ENCODE measurements at places on chromosomes 3 and 15. TPM values are rescaled to one million over a fixed set of nuclear protein-coding genes. Genes with fewer than 3 reads are reported as not detected.

The NEK4 gene
- 23.2 TPM for total RNA-seq

The GOLGA6L7 gene
- not detected for total RNA-seq

The SYNM gene
- 37.0 TPM for total RNA-seq

The KLHL6 gene
- 6.9 TPM for total RNA-seq
